T-helper 2 cell treated with Interferon-gamma antibody and Interleukin-4, amounts not matched to agents 100 ng/mL and 5 ng/mL, for 36 hours (primary cell): ENCODE measurements at places on chromosomes 7 and 10. TPM values are rescaled to one million over a fixed set of nuclear protein-coding genes. Genes with fewer than 3 reads are reported as not detected.

STOX1 gene
- 0.70 and 0.73 TPM in 2 replicates for total RNA-seq

NXPH1 gene
- total RNA-seq: not detected in 2 replicates

SFTPA1 gene
- total RNA-seq: not detected in 2 replicates

C7orf57 gene
- 0.11 TPM in 1 of 2 replicates, not detected in the other for total RNA-seq

ARHGEF5 gene
- 11.0 and 11.9 TPM in 2 replicates for total RNA-seq

CNNM2 gene
- 6.1 and 6.8 TPM in 2 replicates for total RNA-seq

NUP205 gene
- total RNA-seq: 101 and 103 TPM in 2 replicates

RPEL1 gene
- total RNA-seq: not detected in 2 replicates

NEBL gene
- total RNA-seq: not detected in 2 replicates

KIAA1217 gene
- total RNA-seq: 0.11 and 0.36 TPM in 2 replicates

DGKB gene
- not detected in 2 replicates for total RNA-seq

ADARB2 gene
- not detected in 2 replicates for total RNA-seq

PLEKHS1 gene
- 0.11 TPM in 1 of 2 replicates, not detected in the other for total RNA-seq

ARMC3 gene
- total RNA-seq: not detected in 2 replicates

SAP25 gene
- 21.4 and 22.5 TPM in 2 replicates for total RNA-seq

ZMIZ1 gene
- total RNA-seq: 45.8 and 46.2 TPM in 2 replicates

ADAM12 gene
- 0.14 TPM in 1 of 2 replicates, not detected in the other for total RNA-seq

PDSS1 gene
- total RNA-seq: 20.4 and 20.8 TPM in 2 replicates

HOXA7 gene
- total RNA-seq: not detected in 2 replicates

INSYN2A gene
- not detected in 2 replicates for total RNA-seq

PRKCQ gene
- 57.3 and 57.6 TPM in 2 replicates for total RNA-seq

SEC61A2 gene
- 10.6 and 12.5 TPM in 2 replicates for total RNA-seq

ZNF467 gene
- not detected in 2 replicates for total RNA-seq

CALCR gene
- total RNA-seq: not detected in 2 replicates

TEX47 gene
- not detected in 2 replicates for total RNA-seq

TFR2 gene
- total RNA-seq: 11.7 and 13.5 TPM in 2 replicates

KAZALD1 gene
- 0.36 and 0.77 TPM in 2 replicates for total RNA-seq

RBM48 gene
- total RNA-seq: 15.9 and 17.0 TPM in 2 replicates

PROSER2 gene
- 0.23 and 0.32 TPM in 2 replicates for total RNA-seq
